ENCODE measurements at places on chromosomes 1 and 21.
A peak's percentile ranks its signal among the peaks of the same experiment; 100 is the strongest.

DNA sequence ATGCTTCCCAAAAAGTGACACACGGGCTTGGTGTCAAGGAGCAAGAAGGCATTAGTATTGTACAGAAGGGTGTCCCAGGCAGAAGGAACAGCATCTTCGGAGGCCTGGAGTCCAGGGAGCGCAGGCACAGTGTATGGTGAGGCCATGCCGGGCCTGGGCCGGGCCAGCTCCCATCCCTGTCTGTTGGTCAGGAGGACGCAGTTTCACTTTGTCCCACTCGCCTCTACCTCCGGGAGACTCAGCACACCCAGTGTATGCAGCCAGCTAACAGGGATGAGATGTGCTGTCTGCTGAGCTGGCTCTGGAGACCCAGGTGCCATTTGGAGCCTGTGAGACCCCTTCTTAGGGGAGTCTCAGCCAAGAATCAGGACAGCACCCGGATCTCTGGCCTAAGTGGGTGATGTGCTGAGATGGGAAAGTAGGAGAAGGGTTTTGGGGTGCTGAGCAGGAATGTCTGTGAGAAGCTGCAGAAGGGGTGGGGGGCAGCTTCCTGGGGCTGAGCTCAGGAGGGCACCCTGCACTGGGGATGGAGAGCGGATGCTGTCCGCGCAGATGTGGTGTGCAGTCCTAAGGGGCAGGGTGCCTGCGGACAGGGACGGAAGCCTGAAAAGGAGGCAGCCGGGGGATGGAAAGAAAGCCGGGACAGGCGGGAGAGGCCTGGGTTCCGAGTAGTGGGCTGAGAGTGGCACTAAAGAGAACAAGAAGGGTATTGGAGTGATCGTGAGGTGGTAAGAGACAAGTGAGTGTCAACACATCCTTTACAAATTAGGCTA, 25.7 kb downstream of the DMRTB1 start:
- DNase-seq, result no peak

GRCh38 chr1:150072959-150073358, 5.4 kb downstream of the VPS45 start:
- no peak for DNase-seq

GRCh38 chr1:152623203-152623844, 421 bp upstream of the LCE3A start:
- DNase-seq, result no peak

DNA sequence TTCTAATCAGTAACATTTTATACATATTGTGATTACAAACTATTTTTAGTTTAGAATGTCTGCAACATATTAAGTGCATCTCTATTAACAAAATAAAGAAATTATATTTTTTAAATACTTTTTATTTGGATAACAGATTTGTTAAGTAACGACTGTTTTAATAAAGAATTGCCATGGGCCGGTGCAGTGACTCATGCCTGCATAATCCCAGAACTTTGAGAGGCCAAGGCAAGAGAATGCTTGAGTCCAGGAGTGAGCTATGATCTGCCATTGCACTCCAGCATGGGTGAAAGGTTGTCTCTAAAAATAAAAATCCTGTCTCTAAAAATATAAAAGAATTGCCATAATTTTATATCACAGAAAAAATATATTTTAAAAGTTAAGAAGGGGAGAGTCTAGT, 4.1 kb downstream of the LRRIQ3 start:
- DNase-seq, result no peak

- no peak for DNase-seq
Measured at GRCh38 chr21:27293239-27293638, 326.4 kb upstream of the ADAMTS5 start.

- peak; percentile 49 for DNase-seq
Measured at GRCh38 chr1:207908107-207908734, 2.7 kb downstream of the CD34 start.

DNA sequence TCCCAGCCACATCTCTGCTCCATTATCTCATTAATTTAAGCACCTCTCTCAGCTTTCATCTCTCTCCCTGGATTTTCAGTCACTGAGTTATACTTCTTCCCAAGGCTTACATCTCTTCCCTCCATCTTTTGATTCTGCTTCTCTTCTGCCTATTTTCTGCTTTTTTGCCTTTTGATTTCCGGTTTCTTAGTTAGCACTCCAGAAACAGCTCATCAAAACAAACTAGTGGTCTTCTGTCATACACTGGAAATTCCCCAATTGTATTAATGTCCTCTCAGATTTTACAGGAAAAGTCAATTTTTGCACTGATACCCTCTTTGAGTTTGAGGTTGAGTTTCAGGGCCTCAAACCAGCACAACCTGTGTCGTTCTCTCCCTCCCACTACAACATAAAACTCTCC, 1.5 kb downstream of the LCE3E start:
- no peak for DNase-seq

- DNase-seq, result no peak
Measured at GRCh38 chr1:41687007-41687406, 202.5 kb upstream of the EDN2 start.

DNA sequence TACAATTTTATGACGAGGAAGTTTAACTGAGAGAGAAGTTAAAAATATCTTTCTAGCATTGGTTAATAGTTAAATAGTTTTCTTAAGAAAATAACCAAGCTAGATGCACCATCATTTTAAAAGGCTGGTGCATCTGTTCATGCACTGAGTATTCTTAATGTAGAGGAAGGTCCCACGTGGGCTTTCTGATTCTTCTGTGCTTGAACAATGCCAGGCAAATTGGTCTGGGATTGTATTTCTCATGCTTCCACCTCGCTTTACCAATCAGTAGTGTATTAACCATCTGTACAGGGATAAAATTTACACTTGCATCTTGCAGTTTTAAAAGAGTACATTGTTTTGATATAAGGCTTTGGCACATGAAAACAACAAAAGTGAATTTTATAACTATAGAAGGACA, 47.4 kb upstream of the MTF2 start:
- DNase-seq, result no peak

GRCh38 chr1:156095906-156096508, 13.7 kb upstream of the MEX3A start:
- no peak for DNase-seq

Data from tibial nerve (tissue), 4 donors.